ENCODE measurements at places on chromosomes 1 and 21.

DNA sequence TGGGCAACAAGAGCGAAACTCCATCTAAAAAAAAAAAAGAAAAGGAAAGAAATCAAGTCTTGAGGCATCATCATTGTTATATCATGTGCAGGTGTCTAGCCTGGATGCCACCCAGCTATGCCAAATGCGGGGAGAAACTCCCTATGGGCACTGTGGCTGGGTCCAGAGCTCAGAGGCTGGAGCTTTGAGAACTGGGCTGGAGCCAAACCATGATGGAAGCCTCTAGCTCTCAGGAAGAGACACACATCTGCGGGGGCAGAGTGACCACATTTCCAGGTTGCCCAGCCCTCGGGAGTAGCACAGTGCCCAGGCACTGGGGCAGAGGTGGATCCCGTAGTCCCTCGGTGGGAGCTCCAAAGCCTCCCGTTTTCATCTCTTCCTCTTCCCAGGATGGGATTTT is 58.9 kb downstream of the COL18A1 start:
- DNase-seq, result no peak

- DNase-seq, result no peak
Observed at GRCh38 chr1:94641990-94642389, 100.4 kb upstream of the F3 start.

DNA sequence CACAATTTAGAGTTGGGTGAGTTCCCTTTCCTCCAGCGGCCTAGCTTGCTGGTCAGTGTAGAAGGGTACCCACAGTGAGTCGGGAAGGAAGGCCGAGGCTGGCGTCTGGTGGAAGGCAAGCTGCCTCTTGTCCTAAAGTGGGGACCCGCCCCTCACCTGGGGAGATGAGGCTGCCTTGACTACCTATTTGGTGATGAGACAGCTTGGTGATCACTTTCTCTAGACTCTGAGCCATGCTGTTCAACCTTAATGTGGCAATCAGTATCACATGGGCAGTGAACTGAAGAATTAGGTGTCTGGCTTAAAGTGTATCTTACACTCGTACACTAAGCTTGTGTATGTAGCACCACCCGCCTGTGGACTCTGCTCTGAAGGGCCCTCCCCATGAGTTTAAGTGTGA is 100.7 kb downstream of the COLGALT2 start:
- DNase-seq, result no peak

DNA sequence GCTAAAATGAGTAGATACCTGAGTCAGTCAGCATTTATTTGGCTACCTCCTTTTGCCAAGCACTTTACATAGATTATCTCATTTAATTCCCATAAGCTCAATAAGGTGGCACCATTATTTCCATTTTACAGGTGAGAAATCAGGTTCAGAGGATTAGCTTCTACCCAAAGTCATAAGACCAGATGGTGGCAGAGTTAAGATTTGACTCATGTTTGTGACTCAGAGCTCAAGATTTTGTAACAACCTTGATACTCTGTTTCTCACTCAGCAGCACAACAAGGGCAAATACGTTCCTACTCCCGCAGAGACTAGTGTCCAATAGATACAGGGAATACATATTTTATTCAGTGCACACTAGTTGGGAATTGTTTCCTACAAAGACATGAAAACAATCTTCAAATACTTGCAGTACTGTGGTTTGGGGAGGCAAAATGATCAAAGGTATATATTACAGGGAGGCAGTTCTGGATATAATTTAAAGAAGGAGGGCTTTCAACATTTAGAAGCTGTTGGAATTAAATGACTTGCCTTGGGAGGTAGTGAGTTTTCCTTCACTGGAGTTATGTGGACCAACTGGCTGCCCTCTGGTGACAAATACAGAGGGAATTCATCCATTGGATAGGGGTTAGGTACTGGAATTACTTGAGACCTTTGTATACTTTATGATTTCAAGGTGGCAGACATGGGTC is 3.6 kb downstream of the LEPR start:
- DNase-seq, result peak; percentile 8

DNA sequence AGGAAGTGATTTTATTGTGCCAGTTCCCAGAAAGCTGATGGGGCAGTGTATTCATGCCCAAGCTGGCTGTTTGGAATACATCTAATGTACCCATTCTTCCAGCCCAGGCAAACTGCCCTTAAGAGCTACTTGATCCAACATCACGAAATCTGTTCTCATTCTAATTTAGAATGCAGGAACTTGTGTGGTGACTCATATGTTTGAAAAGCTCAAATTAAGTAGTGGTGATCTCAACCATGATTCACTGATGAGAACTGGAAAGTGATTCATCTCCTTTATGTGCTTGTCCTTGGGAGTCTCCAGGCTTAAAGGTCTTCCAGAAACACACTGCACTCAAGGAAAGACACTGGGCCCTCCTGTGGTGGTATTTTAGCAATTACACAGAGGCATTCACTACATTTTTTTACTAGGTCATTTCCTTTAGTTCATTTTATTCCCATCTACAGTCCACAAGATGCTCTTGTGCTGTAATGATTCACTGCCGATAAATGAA is 65.4 kb downstream of the RPE65 start:
- no peak for DNase-seq

DNA sequence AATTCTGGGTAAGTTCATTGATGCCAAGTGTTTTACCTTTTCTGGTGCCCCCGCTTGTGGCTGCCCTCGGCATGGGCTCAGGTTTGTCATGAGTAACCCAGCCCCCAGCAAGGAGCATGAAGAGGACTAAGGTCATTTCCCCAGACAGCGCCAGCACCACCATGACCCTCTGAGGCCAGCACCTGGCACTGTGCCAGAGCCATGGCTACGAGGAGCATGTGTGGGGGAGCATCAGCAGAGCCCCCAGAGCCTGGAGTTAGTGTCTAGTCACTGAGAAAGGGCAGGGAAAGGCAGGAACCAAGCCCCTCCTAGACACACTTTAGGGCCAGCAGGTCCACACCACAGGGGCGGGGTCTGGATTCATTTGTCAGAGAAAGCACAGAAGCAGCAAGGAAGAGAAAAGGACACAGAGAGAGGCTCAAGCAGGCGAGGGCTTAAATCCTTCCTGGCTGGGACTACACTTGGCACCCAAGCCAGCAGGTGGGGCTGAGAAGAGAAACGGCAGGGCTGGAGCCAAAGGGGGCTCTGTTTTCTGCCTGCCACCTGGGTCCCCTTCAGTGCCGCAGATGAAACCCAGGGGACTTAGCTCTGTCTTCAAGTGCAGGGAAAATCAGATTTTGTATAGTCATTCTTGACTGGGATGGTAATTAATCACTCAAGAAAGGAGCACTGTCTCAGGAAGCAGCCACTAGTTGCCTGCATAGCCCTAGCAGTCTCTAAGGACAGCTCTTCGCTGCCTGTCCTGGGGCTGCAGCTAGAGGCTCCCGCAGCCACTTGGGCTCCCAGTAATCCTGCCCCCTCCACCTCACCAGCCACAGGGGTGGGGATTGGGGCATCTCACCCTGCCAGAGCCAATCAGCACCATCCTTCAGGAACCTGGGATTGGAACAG is 79.6 kb upstream of the ZC3H12A start:
- no peak for DNase-seq

DNA sequence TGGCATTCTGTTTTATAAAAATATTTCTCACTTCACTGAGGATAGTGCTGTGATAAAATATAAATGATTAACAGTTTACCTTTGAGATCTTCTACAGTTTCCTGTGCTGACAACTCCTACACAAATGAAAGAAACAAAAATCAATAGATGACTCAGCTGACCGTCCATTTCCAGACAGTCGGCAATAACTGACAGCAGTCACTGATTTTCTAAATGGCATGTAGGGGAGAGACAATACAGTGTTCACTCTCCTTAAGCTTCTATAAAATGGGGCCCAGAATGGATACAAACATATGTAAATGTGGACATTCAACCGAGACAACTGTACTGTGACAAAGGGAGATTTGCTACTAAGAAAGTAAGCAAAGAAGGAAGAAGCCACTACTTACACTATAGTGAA is 34.3 kb downstream of the PCNX2 start:
- peak; percentile 18 for DNase-seq

DNA sequence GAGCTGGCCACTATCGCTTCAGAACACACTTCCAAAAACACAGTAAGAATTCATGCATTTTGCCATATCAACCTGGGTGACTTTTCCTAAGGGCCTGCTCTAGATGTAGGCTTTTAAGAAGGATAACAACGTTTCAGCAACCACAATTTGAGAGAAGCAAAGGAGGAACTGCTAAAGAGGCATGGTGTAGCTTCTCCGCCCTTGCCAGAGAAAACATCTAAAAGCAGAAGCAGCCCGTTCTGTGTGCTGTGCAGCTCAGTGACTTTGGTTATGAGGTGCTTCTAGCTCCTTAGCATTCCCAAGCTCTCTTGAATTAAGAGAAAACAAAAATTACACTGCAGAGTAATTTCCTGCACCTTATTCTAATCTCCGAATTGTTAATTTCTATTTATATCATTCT is 2.7 kb downstream of the PER3 start:
- no peak for DNase-seq

- DNase-seq, result no peak
Observed at GRCh38 chr21:38811257-38811656, 5.5 kb downstream of the ETS2 start.

DNA sequence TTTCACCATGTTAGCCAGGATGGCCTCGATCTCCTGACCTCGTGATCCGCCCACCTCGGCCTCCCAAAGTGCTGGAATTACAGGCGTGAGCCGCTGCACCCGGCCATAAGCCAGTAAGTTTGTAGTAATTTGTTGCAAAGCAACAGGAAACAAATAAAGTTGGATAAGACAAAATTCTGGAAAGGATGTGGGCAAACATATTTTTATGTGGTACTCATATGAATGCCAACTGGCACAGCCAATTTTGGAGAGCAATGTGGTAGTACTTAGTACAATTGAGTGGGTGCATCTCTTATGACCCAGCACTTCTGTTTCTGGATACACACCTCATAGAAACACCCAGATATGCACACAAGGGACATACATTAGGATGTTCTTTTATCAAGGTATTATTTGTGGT is 8.4 kb upstream of the IL12RB2 start:
- no peak for DNase-seq

GRCh38 chr1:100038660-100039287 is 69.0 kb downstream of the SLC35A3 start:
- peak; percentile 84 for DNase-seq

DNA sequence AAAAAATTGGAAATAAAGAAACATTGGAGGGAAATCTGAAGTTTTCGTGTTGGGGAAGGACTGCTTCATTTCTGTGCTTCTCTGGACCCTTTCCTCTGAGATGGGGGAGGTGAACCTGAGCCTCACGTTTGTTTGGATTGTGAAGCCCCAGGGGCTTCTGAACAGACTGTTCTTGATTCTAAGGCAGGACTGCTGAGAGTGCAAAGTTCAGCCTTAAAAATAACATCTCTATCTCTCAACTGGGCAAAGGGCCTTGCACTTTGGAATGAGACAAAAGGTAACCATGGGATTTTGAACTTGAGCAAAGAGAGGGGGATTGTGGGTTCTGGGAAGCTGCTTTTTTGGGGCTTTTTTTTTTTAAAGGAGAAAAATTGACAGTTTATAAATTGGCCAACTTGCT is 45.0 kb downstream of the GPR88 start:
- no peak for DNase-seq

- DNase-seq, result no peak
Observed at GRCh38 chr1:15728937-15729657, 7.0 kb upstream of the SLC25A34 start.

- no peak for DNase-seq
Observed at GRCh38 chr21:43781846-43782245, 5.7 kb upstream of the CSTB start.

- DNase-seq, result no peak
Observed at GRCh38 chr1:35592991-35593769, 20.1 kb downstream of the TFAP2E start.

GRCh38 chr1:214029796-214030195 is 42.0 kb downstream of the PROX1 start:
- DNase-seq, result no peak

- no peak for DNase-seq
Observed at GRCh38 chr1:4718071-4718470, 63.7 kb downstream of the AJAP1 start.

DNA sequence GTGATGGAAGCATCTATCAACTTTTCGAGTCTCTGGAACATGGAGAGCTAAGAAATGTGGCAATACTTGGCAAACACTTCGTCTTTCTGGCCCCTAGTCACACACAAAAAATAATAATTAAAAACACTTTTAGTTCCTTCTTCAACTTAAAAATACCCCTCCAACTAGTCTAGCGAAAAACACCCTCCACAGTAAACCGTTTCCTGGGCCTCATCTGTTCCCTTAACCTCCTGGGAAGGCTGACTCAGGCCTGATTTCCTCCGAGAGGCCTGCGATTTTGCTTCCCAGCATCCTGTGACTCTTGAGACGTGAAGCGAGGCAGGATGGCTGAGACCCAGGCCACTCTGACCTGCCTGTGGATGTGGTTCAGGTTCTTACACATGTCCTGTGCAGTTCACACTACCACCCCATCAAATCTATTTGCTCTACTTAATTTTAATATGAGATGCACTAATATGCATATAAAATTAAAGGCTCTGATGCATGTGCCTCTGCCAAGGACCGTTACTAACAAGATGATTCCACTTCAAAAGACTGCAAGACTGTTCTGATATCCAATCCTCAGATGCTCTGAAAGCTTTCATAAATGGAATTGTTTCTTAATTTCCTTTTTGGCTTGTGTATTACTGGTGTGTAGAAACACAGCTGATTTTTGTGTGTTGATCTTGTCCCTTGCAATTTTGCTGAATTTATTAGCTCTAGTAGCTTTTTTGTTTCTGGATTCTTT is 3.5 kb downstream of the NAV1 start:
- no peak for DNase-seq

DNA sequence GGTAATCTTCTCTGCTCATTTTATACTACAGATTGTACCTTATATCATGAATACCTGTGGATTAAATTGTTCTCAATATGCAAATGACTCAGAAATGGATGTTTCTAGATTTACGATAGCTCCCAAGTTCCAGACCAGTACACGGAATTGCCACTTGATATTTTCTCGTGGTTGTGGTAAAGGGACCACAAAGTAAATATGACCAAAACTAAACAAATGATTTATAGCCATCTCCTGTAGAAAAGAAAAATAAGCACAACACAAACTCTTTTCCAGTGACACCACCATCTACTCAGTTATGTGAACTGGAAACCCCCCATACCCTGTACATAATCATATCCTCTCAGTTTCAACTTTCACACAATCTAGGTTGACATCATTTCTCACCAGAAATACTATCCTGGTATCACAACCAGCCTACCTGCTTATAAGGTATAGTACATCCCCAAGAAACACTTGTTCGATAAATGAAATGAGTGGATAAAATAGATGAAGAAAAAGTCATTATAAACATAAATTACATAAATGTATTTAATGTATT is 172.3 kb downstream of the ADGRL4 start:
- DNase-seq, result no peak

- DNase-seq, result no peak
Observed at GRCh38 chr1:61967750-61968149, 225.5 kb downstream of the PATJ start.

- no peak for DNase-seq
Observed at GRCh38 chr1:184836141-184836540, 81.5 kb upstream of the EDEM3 start.

DNA sequence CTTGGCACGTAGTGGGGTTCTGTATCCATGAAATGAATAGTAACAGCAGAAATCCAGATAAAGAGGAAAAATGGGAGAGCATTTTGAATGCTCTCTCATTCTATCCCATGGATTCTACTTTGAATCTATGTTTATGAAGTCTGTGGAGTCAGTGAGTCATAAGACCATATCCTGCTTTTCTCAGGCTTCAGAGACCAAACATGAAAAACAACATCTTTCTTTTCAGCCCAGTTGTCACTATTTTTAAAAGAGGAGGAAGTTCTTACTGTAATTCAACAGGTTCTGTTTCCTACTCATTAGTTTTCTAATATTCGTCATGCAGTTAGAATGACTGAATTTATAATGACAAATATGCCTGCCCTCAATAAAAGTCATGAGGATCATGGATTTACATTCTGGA is 39.4 kb upstream of the CD55 start:
- DNase-seq, result no peak

Measured in GM06990 (cell line).